Activated CD4-positive, alpha-beta T cell treated with anti-CD3 and anti-CD28 coated beads for 36 hours (primary cell): ENCODE measurements at places on chromosomes 3 and 15.

- no peak for DNase-seq
These were observed 106.5 kb upstream of the SETMAR start for GRCh38 chr3:4196506-4197147.

DNA sequence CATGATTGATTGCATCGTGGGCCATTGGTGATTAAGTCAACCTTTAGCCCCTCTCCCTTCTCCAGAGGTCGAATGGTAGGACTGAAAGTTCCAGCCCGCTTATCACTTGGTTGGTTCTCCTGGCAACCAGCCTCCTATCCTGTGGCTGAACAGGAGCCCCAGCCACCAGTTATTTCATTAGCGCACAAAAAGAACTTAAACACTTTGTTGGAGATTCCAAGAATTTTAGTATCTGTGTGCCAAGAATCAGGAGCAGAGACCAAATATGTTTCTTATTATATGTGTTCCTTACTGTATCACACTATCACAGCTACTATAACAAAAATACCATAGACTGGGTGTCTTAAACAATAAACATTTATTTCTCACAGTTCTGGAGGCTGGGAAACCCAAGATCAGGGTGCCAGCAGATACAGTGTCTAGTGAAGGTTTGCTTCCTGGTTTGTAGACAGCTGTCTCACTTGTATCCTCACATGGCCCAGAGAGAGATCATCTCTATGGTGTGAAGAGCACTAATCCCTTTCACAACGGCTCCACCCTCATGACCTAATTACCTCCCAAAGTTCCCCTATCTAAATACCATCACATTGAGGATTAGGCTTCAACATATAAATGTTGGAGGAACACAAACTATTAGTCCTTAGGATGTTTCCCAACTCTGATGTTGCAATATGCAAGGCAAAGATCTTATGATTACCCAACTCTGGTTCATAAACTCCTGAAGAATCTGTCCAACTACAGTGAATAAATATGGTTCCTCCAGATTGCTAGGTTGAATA is 30.5 kb upstream of the APH1B start:
- no peak for DNase-seq

GRCh38 chr15:77869021-77869895 is 208.3 kb downstream of the TBC1D2B start:
- DNase-seq, result no peak

DNA sequence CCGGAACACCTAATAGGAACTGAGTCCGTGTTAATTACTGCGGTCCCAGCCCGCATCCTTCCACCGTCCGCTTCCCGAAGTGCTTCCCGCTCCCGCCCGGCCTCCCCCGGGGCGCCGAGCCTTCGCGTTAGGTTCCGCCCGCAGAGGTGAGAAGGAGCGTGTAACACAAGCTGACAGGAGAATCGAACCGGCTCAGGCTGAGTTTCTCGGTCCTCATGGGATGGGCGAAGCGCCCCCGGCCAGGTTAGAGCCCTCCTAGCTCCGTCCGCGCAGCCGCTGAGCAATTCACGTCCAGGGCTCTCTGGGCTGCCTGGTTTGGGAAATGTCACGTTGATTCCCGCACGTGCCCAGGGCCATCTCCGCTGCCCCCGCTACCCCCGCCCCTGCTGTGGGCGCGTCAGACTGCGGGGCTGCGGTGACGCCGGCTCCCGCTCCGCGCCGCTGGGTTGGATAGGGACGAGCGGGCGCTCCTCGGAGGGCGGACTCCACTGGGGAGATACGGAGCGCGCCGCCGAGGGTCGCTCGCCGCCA is 954 bp downstream of the CLDN11 start:
- DNase-seq, result peak; percentile 36

GRCh38 chr3:112778353-112778948 is 68.2 kb downstream of the CD200R1L start:
- no peak for DNase-seq

- DNase-seq, result no peak
These were observed 8.5 kb upstream of the PPARG start for GRCh38 chr3:12280357-12280806.

DNA sequence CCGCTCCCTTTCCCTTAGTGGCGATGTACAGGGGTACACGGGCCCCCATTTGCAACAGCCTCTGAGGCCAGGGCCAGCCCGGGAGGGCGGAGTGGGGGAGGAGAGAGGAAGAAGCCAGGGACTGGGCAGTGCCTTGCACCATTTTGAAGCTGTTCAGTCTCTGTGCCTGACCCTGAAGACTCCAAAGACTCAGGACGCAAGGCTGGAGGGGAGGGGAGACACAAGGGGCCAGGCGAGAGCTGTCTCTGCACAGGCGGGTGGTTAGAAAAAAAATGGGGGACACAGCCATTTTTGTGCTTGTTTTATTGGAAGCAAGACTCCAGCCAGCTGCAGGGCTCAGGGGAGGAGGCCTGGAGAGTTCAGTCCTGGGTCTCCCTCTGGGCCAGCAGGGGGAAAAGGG is 1.6 kb downstream of the RPP25 start:
- peak; percentile 11 for DNase-seq

DNA sequence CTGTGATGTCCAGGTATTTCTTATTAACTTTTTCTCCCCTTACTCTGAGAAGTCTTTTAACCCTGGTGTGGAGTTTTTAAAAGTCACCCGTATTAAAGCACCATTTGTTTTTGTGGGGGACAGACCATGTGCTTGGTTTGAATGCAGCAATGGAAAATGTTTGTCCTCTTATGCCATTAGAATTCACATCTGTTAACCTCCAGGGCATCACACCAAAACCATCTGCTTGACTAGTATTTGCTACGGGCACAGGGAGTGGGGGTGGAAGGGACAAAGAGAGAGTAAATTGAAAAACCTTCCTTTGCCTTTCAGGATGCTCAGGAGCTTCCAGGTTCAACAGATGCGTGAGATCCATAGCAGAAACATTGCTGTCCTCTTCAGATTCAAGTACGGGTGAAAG is 61.4 kb upstream of the GOLGA8B start:
- no peak for DNase-seq

DNA sequence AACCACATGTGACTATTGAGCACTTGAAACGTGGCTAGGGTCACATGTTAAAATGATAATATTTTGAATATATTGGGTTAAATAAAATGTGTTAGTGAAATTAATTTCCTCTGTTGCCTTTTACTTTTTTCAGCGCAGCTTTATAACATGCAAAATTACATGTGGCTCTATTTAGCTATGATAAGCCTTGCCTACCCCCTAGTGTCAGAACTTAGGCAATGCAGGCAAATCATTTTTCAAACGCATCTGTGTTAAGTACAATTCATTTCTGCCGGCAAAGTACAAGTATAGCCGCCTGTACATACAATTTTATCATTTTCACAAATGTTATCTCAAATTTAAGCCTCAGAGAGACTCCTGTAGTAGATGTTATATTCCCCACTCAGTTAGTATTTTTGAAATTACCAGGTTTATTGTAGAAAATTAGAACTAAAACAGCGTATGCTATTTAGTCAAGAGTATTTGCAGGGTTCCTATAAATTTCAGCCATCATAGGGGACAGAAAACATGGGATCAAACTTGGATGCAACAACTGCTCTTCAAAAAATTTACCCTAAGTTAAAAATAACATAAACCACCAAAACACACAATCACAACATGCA is 56.1 kb downstream of the TAFA4 start:
- DNase-seq, result peak; percentile 38

- no peak for DNase-seq
These were observed 6.2 kb upstream of the ATP13A4 start for GRCh38 chr3:193560870-193561269.

GRCh38 chr15:44096596-44096995 is 98.5 kb downstream of the FRMD5 start:
- DNase-seq, result no peak

DNA sequence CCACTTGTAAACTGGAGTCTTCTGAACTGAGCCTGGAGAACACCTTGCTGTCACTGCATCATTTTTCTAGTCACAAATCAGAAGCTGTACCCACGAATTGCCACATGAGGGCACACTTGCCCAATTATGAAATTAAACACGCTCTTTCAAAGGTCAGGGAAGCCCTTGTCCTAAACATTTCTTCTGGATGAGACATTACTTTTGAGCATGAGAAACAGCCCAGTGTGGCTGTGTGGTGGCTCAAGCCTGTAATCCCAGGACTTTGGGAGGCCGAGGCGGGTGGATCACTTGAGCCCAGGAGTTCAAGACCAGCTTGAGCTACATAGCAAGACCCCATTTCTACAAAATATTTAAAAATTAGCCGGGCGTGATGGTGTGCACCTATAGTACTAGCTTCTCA is 27.5 kb upstream of the CFAP161 start:
- peak; percentile 59 for DNase-seq

GRCh38 chr3:64224826-64225610 is at the start of gene PRICKLE2:
Gene PRICKLE2, minus strand, starts transcription at chr3:64225466. Its CDS starts 26,539 bp downstream, at chr3:64198927.
- DNase-seq, result peak; percentile 5

DNA sequence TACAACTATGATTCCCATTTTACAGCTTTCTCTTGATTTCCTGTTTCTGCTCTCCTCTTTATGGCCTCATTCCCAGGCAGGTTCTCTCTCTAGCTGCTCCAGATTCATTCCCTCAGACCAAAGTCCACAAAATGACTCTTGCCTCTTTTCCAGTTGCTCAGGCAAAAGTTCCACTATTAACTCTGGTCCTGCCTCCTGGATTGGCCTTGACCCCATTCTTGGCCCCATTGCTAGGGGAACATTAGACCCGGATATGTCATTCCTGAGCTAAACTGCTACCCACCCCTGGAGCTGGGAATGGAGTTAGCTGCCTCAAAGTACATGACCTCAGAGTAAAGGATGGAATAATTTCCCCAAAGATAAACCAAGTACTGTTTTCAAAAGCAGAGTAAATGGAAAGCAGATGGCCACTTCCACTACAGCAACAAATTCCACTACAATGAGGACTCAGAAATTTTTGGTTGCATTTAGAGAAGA is 73.0 kb upstream of the GAP43 start:
- no peak for DNase-seq

DNA sequence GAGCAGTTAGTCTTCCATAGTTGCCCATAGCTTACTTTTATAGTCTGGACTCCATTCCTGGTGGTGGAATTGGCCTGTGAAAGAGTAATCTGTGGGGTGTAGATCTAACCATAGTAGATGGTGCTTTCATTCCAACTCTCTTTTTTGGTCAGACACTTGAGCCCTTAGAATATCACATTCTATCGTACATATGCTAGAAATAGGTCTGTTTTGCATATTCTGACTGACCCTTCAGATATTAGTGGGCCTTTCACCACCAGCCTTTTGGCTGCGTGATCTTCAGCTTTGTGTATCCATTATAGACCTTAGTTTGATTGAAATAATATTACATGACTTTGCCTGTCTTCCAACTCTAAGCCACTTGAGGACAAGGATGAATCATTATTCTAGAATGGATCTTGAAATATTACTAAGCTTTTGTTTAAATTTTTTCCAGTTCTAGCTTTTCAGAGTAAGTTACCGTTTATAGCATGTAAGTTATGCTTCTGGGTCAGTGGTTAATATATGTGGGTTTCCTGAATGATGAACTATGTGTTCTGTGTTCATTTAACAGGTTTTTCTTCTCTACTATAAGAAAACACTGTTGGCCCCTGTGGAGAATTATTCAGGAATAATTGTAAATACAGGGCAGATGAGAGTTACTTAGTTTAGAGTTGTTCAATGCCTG is 8.7 kb downstream of the RAB7A start:
- DNase-seq, result no peak

DNA sequence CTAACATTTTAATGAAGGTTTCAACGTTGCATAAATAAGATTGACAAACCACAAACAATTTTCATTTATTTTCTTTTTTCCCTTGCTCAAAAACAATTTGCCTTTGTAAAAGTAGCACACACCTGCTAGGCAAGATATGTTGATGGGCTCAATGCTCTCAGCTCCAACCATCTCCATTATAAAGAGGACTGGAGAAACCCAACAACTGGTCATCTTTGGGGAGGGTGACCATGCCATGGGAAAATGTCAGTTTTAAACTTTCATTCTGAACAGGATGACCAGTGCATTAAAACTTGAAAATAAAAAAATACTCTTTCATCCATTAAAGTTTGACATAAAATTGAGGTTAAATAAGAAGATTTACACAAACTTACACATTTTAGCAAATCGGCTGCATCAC is 183.7 kb downstream of the CFAP20DC start:
- DNase-seq, result no peak
